Effector memory CD4-positive, alpha-beta T cell (primary cell): ENCODE measurements at places on chromosomes 6 and 20.

GRCh38 chr20:37972256-37973058 lies 60.8 kb downstream of the TTI1 start:
- H3K27me3 ChIP-seq: no peaks in the 10 kb centered on the region
- no peaks in the 10 kb centered on the region for H3K36me3 ChIP-seq
- H3K4me1 ChIP-seq: no peaks in the 10 kb centered on the region
- no peak overlapping the region for H3K4me3 ChIP-seq

GRCh38 chr6:72676995-72677394 lies 55.1 kb downstream of the KCNQ5 start:
- no peak for DNase-seq
- H3K27ac ChIP-seq: no peak overlapping the region
- H3K4me3 ChIP-seq: no peak overlapping the region
- H3K27me3 ChIP-seq: no peaks in the 10 kb centered on the region
- no peaks in the 10 kb centered on the region for H3K4me1 ChIP-seq
- H3K36me3 ChIP-seq: no peaks in the 10 kb centered on the region

- no peak overlapping the region for H3K27ac ChIP-seq
- no peak overlapping the region for H3K4me3 ChIP-seq
- no peak for DNase-seq
- H3K36me3 ChIP-seq: no peaks in the 10 kb centered on the region
- no peaks in the 10 kb centered on the region for H3K4me1 ChIP-seq
- no peaks in the 10 kb centered on the region for H3K27me3 ChIP-seq
Observed at GRCh38 chr6:140355476-140355875, 981.0 kb upstream of the CITED2 start.

GRCh38 chr20:32743237-32744112 lies at the start of gene COMMD7:
Gene COMMD7 (minus strand): TSS chr20:32743467. CDS start chr20:32743391, 76 bp downstream.
- H3K27me3 ChIP-seq: no peaks in the 10 kb centered on the region
- peaks cover 3% of the 10 kb centered on the region for H3K36me3 ChIP-seq
- peak within 1 kb of the TSS; percentile 82 for H3K27ac ChIP-seq

DNA sequence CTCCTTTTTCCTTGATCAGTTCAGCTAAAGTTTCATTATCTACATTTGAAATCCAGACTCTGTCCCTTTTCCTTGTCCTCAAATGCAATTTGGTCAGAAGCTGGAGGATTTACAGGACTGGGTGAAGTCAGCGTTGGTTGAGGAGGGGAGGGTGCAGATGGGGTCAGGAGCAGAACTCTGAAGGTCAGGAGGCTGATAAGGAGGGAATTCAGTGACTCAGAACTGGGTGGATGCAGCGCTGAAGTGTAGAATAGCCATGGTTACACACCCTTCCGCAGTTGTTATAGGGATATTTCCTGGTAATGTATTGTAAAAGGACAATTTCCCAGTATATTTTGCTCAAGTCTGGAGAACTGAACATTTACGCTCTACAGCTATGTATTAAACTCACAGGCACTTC lies 133.1 kb upstream of the FOXA2 start:
- H3K4me3 ChIP-seq: no peak overlapping the region
- H3K36me3 ChIP-seq: no peaks in the 10 kb centered on the region
- DNase-seq: no peak
- H3K27me3 ChIP-seq: no peaks in the 10 kb centered on the region
- H3K27ac ChIP-seq: no peak overlapping the region

DNA sequence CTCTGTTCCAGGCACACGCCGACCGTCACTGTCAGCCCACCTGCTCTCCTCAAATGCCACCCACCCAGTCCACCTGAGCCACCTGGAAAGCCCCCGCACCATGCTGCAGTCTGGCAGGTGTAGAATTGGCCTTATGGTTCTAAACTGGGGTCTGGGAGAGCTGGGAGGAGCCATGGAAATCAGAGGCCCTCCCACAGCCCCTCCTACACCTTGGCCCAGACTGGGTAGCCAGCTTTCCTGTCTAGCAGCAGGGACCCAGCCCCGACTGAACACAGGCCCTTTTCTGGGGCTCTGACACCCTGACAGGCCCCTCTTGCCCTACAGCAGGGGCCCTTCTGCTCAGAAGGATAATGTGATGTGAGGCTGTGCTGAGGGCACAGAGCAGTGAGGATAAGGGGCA lies 31.1 kb downstream of the LRFN2 start:
- no peaks in the 10 kb centered on the region for H3K4me1 ChIP-seq
- DNase-seq: no peak
- no peak overlapping the region for H3K4me3 ChIP-seq
- H3K27ac ChIP-seq: no peak overlapping the region
- no peaks in the 10 kb centered on the region for H3K27me3 ChIP-seq

GRCh38 chr20:51434580-51435247 lies 107.8 kb downstream of the NFATC2 start:
- no peak for DNase-seq
- H3K4me3 ChIP-seq: no peak overlapping the region
- no peaks in the 10 kb centered on the region for H3K27me3 ChIP-seq
- no peak overlapping the region for H3K27ac ChIP-seq
- H3K4me1 ChIP-seq: peaks cover 13% of the 10 kb centered on the region

DNA sequence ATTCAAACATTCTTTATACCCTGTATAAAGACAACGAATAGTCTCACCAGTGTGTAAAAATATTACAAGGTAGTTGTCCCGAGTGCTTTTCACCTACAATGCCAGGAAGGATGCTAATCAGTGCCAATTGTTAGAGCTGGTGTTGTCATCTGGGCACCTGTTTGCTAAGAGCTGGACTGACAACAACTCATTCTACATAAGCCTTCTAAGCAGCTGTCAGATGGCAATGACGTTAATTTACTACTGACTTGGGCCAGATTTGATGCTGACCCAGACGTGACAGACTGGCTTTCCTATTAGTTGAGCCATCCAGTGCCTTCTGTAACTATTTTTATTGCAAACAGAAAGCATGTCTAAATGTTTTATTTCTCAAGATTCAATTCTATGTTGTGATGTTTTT lies 355.2 kb downstream of the ADGRB3 start:
- no peak overlapping the region for H3K27ac ChIP-seq
- H3K36me3 ChIP-seq: no peaks in the 10 kb centered on the region
- no peaks in the 10 kb centered on the region for H3K27me3 ChIP-seq
- no peak for DNase-seq

GRCh38 chr20:957544-957943 lies 41.4 kb upstream of the ANGPT4 start:
- DNase-seq: no peak
- H3K27me3 ChIP-seq: peaks cover 10% of the 10 kb centered on the region
- no peak overlapping the region for H3K4me3 ChIP-seq

GRCh38 chr6:52649536-52650160 lies 21.3 kb upstream of the TMEM14A start:
- H3K27ac ChIP-seq: no peak overlapping the region
- no peak for DNase-seq
- no peak overlapping the region for H3K4me3 ChIP-seq
- no peaks in the 10 kb centered on the region for H3K36me3 ChIP-seq

DNA sequence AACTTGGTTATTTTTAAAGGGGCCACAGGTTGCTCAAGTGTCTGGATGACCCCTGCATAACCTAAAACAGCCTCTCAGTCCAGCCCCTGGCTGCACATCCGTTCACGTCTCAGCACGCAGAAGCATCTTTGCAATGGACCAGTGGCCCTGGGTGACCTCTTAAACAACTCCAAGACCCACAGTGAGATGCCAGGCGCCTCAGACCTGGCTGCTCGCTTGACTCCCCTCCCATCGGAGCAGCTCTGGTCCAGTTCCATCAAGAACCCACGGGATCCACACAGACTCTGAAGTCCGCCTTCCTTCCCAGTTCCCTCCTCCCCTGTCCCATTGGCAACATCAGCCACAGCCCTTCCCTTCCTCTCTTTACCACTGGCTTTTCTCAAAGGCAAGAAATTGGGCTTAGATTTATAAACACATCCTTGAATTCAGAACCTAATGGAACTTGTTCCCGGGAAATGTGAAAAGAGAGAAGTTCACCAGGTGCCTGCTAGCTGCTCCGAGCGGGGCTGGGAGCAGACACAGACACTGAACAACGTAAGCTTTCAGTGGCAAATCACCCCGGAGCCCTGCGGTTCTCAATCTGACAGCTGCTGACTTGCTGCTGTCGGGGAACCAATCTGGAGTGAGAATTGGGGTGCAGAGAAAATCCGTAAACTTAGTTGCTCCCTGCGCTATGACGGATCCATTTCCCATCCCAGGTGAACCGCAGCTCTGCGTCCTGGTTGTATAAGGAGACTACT lies 39.6 kb upstream of the MPC1 start:
- H3K4me1 ChIP-seq: peaks cover 26% of the 10 kb centered on the region
- H3K4me3 ChIP-seq: no peak overlapping the region
- no peak overlapping the region for H3K27ac ChIP-seq
- DNase-seq: no peak
- H3K27me3 ChIP-seq: no peaks in the 10 kb centered on the region
- H3K36me3 ChIP-seq: no peaks in the 10 kb centered on the region

- no peaks in the 10 kb centered on the region for H3K36me3 ChIP-seq
- H3K27me3 ChIP-seq: no peaks in the 10 kb centered on the region
- H3K27ac ChIP-seq: no peak overlapping the region
- H3K4me3 ChIP-seq: no peak overlapping the region
Observed at GRCh38 chr6:119501798-119502483, 152.4 kb upstream of the MAN1A1 start.

GRCh38 chr20:49507741-49508434 lies 25.4 kb upstream of the KCNB1 start:
- DNase-seq: no peak
- H3K4me3 ChIP-seq: no peak overlapping the region
- H3K27me3 ChIP-seq: peaks cover 3% of the 10 kb centered on the region
- H3K36me3 ChIP-seq: no peaks in the 10 kb centered on the region
- H3K4me1 ChIP-seq: no peaks in the 10 kb centered on the region
- no peak overlapping the region for H3K27ac ChIP-seq

- no peak overlapping the region for H3K27ac ChIP-seq
- H3K4me3 ChIP-seq: no peak overlapping the region
- no peaks in the 10 kb centered on the region for H3K4me1 ChIP-seq
- H3K27me3 ChIP-seq: no peaks in the 10 kb centered on the region
- H3K36me3 ChIP-seq: no peaks in the 10 kb centered on the region
Observed at GRCh38 chr20:18223409-18223808, 64.9 kb upstream of the ZNF133 start.

DNA sequence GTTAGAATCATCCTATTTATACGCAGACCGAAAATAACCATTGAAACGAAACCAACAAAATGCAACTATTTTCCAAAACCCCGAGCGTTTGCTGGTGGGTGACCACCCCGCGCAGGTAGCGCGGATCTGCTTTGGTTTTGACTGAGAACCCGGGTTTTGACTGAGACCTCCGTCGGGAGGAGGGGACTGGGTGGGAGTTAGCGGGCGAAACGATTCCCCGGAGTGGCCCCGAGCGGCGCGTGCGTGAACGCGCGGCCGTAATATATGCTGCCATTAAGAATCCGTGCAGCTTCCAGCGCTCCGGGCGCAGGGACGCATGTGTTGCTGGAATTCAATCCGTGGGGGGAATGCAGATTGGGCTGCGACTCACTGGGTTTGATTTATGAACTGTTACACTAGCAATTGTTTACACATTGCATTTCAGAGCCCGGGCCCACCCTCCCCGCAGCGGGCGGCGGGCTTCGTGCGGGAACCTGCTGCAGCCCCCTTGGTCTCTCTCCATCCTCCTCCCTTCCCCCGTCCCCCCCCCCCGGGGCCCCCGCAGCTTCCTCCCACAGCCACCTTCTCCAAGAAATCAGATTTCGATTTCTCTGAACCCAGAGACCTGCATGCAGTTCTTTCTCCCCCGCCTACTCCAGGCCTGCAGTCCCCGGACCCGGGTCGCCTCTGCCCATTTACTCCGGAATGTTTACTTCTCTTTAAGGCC lies 9.9 kb downstream of the NRN1 start:
- peaks cover 55% of the 10 kb centered on the region for H3K4me1 ChIP-seq
- no peak for DNase-seq
- H3K4me3 ChIP-seq: peak overlapping the region; percentile 64
- H3K27ac ChIP-seq: no peak overlapping the region
- H3K36me3 ChIP-seq: no peaks in the 10 kb centered on the region

GRCh38 chr20:59402681-59403080 lies 102.3 kb downstream of the EDN3 start:
- H3K27ac ChIP-seq: no peak overlapping the region
- H3K27me3 ChIP-seq: peaks cover 13% of the 10 kb centered on the region
- no peak overlapping the region for H3K4me3 ChIP-seq
- peaks cover 15% of the 10 kb centered on the region for H3K4me1 ChIP-seq
- H3K36me3 ChIP-seq: no peaks in the 10 kb centered on the region

GRCh38 chr20:53330601-53331140 lies 263.0 kb downstream of the ZNF217 start:
- no peak for DNase-seq
- H3K4me3 ChIP-seq: no peak overlapping the region
- H3K36me3 ChIP-seq: no peaks in the 10 kb centered on the region
- no peaks in the 10 kb centered on the region for H3K4me1 ChIP-seq
- H3K27ac ChIP-seq: no peak overlapping the region

- no peaks in the 10 kb centered on the region for H3K27me3 ChIP-seq
- H3K36me3 ChIP-seq: no peaks in the 10 kb centered on the region
- no peak overlapping the region for H3K4me3 ChIP-seq
- no peak for DNase-seq
- no peak overlapping the region for H3K27ac ChIP-seq
- H3K4me1 ChIP-seq: no peaks in the 10 kb centered on the region
Observed at GRCh38 chr6:14945461-14946185, 300.2 kb upstream of the JARID2 start.

- H3K27me3 ChIP-seq: no peaks in the 10 kb centered on the region
- no peak overlapping the region for H3K4me3 ChIP-seq
- H3K27ac ChIP-seq: no peak overlapping the region
- H3K4me1 ChIP-seq: peaks cover 9% of the 10 kb centered on the region
- H3K36me3 ChIP-seq: no peaks in the 10 kb centered on the region
Observed at GRCh38 chr20:63268671-63269439, 3.8 kb upstream of the ARFGAP1 start.

- H3K36me3 ChIP-seq: no peaks in the 10 kb centered on the region
- no peaks in the 10 kb centered on the region for H3K4me1 ChIP-seq
- H3K27ac ChIP-seq: no peak overlapping the region
Observed at GRCh38 chr6:85004361-85004995, 240.1 kb upstream of the TBX18 start.

DNA sequence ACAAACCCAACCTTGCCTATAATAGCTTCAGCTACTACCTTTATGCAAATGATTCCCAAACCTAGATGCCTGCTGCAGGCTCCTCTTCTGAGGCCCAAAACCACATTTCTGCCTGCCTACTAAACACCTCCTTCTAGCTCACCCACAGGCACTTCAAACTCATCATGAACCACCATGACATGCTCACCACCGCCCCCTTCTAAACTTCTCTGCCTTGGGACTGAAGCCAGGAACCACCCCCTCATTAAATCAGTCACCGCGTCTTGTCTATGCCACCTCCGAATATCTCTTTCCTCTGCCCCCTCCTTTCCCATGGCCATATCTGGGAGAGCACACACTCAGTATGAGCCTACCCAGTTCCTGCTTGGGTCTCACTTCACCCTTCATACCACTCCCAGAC lies 101.2 kb downstream of the SNAP25 start:
- no peak for DNase-seq
- no peak overlapping the region for H3K4me3 ChIP-seq
- no peaks in the 10 kb centered on the region for H3K27me3 ChIP-seq
- H3K27ac ChIP-seq: no peak overlapping the region
- no peaks in the 10 kb centered on the region for H3K4me1 ChIP-seq

- DNase-seq: no peak
- H3K27me3 ChIP-seq: no peaks in the 10 kb centered on the region
- no peak overlapping the region for H3K27ac ChIP-seq
- no peaks in the 10 kb centered on the region for H3K4me1 ChIP-seq
- H3K36me3 ChIP-seq: no peaks in the 10 kb centered on the region
Observed at GRCh38 chr6:114053791-114054190, 82.8 kb upstream of the HDAC2 start.

GRCh38 chr20:54139188-54139587 lies 34.6 kb downstream of the CYP24A1 start:
- DNase-seq: no peak
- no peaks in the 10 kb centered on the region for H3K36me3 ChIP-seq
- H3K4me1 ChIP-seq: no peaks in the 10 kb centered on the region
- H3K27ac ChIP-seq: no peak overlapping the region
- no peak overlapping the region for H3K4me3 ChIP-seq
